ENCODE measurements at places on chromosomes 1 and 21. TPM values are rescaled to one million over a fixed set of nuclear protein-coding genes. Genes with fewer than 3 reads are reported as not detected.

Gene LMX1A
- total RNA-seq = 0.84 TPM

Gene GFI1
- total RNA-seq = 1.3 TPM

Gene RSPO1
- total RNA-seq = not detected

Gene SPATA1
- total RNA-seq = not detected

Gene OVAAL
- not detected for total RNA-seq

Gene AMY1B
- not detected for total RNA-seq

Gene SORT1
- 195 TPM for total RNA-seq

Gene RAB25
- total RNA-seq = not detected

Gene CR1
- total RNA-seq = 9.8 TPM

- H3K4me1 ChIP-seq = no peaks in the 10 kb centered on the region
- no peak overlapping the region for H3K27ac ChIP-seq
- H3K27me3 ChIP-seq = no peaks in the 10 kb centered on the region
- no peak overlapping the region for H3K4me3 ChIP-seq
- DNase-seq = peak; percentile 98
These were observed 9.6 kb downstream of the PROK1 start for GRCh38 chr1:110460253-110461220.

DNA sequence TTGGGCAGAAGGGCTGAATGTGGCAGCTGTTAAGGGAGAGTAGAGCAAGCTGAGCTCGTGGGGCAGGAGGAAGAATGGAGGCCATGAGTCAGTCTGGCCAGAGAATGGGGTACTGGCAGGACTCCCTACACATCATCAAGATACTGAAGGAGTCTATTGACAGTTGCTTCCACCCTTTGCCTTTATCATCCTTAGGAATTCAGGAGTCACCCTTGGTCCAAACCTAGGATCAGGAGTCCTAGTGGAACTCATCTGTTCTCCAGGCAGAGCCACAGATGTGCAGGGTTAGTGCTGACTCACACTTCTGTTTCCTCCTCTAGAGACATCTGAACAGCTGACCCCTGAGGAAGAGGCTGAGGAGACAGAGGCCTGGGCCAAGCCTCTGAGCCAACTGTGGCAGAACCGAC lies 18.7 kb upstream of the ST3GAL3 start:
- H3K4me1 ChIP-seq = no peaks in the 10 kb centered on the region
- no peak overlapping the region for H3K4me3 ChIP-seq
- no peak for DNase-seq

DNA sequence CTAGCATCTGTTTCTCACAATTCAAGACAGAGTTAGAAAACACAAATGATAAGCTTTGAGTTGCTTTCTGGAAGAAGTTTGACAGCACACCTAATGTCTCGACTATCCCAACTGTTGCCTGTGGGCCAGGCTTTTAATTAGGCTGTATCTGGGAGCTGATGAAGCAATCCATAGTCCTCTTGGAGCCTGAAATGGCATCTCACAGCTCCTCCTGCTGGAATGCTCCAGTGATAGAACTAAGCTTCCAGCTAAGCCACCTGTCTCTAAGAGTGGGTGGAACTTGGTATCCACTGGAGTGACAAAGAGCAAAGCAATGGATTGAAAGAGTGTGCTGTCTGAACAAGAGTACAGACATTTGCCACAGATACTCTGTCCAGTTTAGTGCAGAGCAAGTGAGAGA lies 605.3 kb upstream of the NR5A2 start:
- no peak overlapping the region for H3K4me3 ChIP-seq
- H3K4me1 ChIP-seq = no peaks in the 10 kb centered on the region
- no peak for DNase-seq

- H3K27me3 ChIP-seq = no peaks in the 10 kb centered on the region
- H3K4me1 ChIP-seq = no peaks in the 10 kb centered on the region
- no peak overlapping the region for H3K4me3 ChIP-seq
- H3K36me3 ChIP-seq = peaks cover 52% of the 10 kb centered on the region
- no peak for DNase-seq
These were observed 7.4 kb downstream of the IFNAR1 start for GRCh38 chr21:33332143-33332542.

GRCh38 chr1:197896301-197896700 lies 6.1 kb upstream of the C1orf53 start:
- DNase-seq = no peak
- H3K36me3 ChIP-seq = no peaks in the 10 kb centered on the region
- H3K27ac ChIP-seq = no peak overlapping the region
- H3K4me3 ChIP-seq = no peak overlapping the region
- H3K27me3 ChIP-seq = no peaks in the 10 kb centered on the region

- H3K27ac ChIP-seq = peak overlapping the region; percentile 86
- DNase-seq = peak; percentile 5
- H3K27me3 ChIP-seq = no peaks in the 10 kb centered on the region
These were observed 43.2 kb downstream of the C1orf198 start for GRCh38 chr1:230824919-230825721.

- H3K27me3 ChIP-seq = no peaks in the 10 kb centered on the region
- H3K4me3 ChIP-seq = no peak overlapping the region
- no peaks in the 10 kb centered on the region for H3K36me3 ChIP-seq
- H3K4me1 ChIP-seq = peaks cover 18% of the 10 kb centered on the region
- no peak overlapping the region for H3K27ac ChIP-seq
These were observed 321.0 kb downstream of the LTN1 start for GRCh38 chr21:28671549-28672195.

DNA sequence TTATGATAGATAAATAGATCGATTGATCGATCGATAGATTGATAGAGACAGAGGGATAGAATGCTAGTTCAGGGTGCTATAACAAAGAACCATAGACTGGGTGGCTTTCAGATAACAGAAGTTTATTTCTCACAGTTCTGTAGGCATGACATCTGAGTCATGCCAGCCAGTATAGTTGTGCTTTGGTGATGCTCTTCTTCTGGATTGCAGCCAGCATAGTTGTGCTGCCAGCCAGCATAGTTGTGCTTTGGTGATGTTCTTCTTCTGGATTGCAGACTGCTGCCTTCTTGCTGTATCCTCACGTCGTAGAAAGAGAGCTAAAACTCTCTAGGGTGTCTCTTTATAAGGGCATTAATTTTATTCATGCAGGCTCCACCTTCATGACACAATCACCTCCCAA lies 860.8 kb downstream of the BRINP3 start:
- DNase-seq = no peak
- H3K4me1 ChIP-seq = no peaks in the 10 kb centered on the region

- DNase-seq = no peak
- no peaks in the 10 kb centered on the region for H3K36me3 ChIP-seq
- no peaks in the 10 kb centered on the region for H3K4me1 ChIP-seq
- no peak overlapping the region for H3K4me3 ChIP-seq
- no peak overlapping the region for H3K27ac ChIP-seq
These were observed 74.9 kb upstream of the TMPRSS2 start for GRCh38 chr21:41582866-41583265.

GRCh38 chr1:5959087-5959486 lies 33.1 kb downstream of the NPHP4 start:
- H3K27me3 ChIP-seq = no peaks in the 10 kb centered on the region
- no peaks in the 10 kb centered on the region for H3K4me1 ChIP-seq
- H3K27ac ChIP-seq = no peak overlapping the region
- no peak overlapping the region for H3K4me3 ChIP-seq
- no peak for DNase-seq
- peaks cover 86% of the 10 kb centered on the region for H3K36me3 ChIP-seq

DNA sequence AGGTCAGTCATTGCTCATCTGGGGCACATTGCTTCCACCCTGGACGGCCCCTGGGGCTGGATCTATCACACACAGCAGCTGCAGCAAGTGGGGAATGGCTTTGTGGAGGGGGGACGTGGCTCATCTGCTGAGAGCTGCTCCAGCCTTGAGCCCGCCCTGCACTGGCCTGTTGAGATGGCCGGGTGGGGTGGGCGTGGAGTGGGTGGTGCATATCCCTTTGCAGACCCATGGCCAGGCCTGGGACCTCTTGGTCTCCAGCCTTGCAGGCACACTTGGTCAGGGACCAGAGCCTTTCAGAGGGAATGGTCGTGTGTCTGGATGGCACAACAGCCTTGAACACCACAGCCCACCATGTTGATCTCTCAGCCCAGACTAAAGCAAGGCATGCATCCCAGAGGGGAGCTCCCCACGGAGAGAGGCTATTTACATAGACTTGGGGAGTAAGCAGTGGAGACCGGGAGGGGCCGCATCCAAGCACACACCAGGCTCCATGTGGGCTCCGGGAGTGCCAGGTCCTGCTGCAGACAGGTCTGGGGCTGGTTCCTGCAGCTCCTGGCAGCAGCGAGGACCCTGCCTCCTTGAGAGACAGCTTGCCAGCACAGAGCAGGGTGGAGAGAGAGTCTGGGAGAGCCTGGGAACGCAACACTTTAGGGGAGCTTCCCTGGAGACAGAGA lies 52.8 kb upstream of the SELENON start:
- peaks cover 16% of the 10 kb centered on the region for H3K4me1 ChIP-seq
- no peak overlapping the region for H3K27ac ChIP-seq
- H3K27me3 ChIP-seq = no peaks in the 10 kb centered on the region
- H3K4me3 ChIP-seq = no peak overlapping the region
- no peak for DNase-seq
- H3K36me3 ChIP-seq = no peaks in the 10 kb centered on the region

DNA sequence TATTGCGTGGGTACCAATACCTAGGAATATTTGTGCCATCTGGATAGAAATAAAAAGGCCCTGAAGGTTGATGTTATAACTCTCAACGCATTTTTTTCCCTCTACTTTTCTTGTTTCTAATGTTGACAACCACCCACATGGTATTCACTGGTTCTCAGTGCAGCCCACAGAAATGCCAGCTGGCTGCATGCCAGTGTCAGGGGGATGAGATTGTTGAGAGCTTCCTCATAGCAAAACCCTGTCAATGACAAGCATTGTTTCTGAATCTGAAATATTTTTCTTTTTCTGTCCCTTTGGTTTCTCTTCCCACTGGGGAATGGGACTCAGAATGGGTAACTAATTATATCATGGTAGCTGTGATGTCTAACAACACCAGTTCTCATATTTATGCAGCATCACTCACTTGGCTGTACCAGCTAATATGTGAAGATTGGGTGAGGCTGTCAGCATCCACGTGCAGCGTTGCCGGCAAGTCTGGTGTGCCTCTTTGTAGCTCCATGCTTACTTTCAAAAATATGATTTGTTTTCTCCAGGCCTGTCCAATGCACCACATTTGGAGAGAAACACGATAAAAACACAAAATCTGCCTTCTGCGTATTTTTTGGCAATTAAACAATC lies 284.6 kb downstream of the PTBP2 start:
- H3K36me3 ChIP-seq = no peaks in the 10 kb centered on the region
- H3K27ac ChIP-seq = peak overlapping the region; percentile 47
- peaks cover 16% of the 10 kb centered on the region for H3K4me1 ChIP-seq
- peak; percentile 45 for DNase-seq
- no peak overlapping the region for H3K4me3 ChIP-seq

GRCh38 chr1:120178799-120179756 lies 2.8 kb upstream of the SEC22B start:
- no peak overlapping the region for H3K4me3 ChIP-seq
- no peaks in the 10 kb centered on the region for H3K27me3 ChIP-seq
- no peaks in the 10 kb centered on the region for H3K36me3 ChIP-seq
- peak overlapping the region; percentile 67 for H3K27ac ChIP-seq

GRCh38 chr1:110035236-110035752 lies 870 bp downstream of the STRIP1 start:
- peak overlapping the region; percentile 88 for H3K27ac ChIP-seq
- peak overlapping the region; percentile 73 for H3K4me3 ChIP-seq
- peaks cover 13% of the 10 kb centered on the region for H3K36me3 ChIP-seq
- no peak for DNase-seq
- H3K27me3 ChIP-seq = no peaks in the 10 kb centered on the region

DNA sequence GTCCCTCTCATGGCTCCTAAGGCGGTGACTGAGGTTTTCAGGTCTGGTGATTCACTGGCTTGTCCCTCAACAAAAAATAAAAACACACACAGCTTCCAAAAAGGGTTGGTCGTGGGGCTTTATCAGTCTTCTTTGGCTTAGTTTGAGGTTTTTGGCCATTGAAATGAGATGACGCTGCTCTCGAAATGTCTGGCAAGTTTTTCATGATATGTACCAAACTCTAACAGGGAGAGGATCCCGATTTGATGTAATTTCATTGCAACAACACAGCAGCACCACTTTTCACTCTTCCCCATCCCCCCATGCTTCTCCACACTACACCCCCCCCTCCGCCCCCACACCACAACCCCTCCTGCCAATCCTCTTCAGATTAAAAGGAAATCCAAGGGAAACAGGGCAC lies 187.1 kb upstream of the NFIA start:
- no peaks in the 10 kb centered on the region for H3K4me1 ChIP-seq
- DNase-seq = no peak
- H3K36me3 ChIP-seq = no peaks in the 10 kb centered on the region

- peak; percentile 18 for DNase-seq
- no peaks in the 10 kb centered on the region for H3K36me3 ChIP-seq
- no peaks in the 10 kb centered on the region for H3K27me3 ChIP-seq
- H3K4me3 ChIP-seq = no peak overlapping the region
These were observed 47.4 kb upstream of the ENAH start for GRCh38 chr1:225700164-225700821.

DNA sequence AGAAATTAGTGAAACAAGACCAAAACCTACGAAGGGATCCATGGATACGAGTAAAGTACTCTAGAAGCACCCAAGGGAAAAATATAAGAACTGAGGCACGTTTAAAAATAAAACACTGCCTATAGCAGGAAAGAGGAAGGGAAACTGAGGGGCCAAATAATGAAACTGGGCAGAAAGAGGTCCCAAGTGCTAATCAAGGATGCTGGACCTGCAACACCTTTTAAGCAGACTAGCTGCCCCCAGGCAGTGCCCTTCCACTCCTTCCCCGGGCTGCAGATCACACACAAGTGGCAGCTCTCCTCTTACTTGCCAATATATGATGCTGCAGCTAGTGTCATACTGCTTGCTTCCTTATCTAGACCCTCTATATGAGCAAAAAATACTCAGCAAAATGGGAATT lies 7.6 kb upstream of the OTUD7B start:
- no peaks in the 10 kb centered on the region for H3K4me1 ChIP-seq
- no peak overlapping the region for H3K27ac ChIP-seq
- H3K36me3 ChIP-seq = no peaks in the 10 kb centered on the region
- no peak for DNase-seq
- no peaks in the 10 kb centered on the region for H3K27me3 ChIP-seq
- no peak overlapping the region for H3K4me3 ChIP-seq

- no peak overlapping the region for H3K27ac ChIP-seq
- H3K4me3 ChIP-seq = no peak overlapping the region
- H3K36me3 ChIP-seq = peaks cover 5% of the 10 kb centered on the region
- DNase-seq = no peak
These were observed 26.6 kb upstream of the MPZL1 start for GRCh38 chr1:167695147-167695546.

GRCh38 chr1:10080523-10080922 lies 47.8 kb downstream of the UBE4B start:
- H3K36me3 ChIP-seq = peaks cover 23% of the 10 kb centered on the region
- H3K4me1 ChIP-seq = no peaks in the 10 kb centered on the region
- no peak for DNase-seq
- H3K27me3 ChIP-seq = no peaks in the 10 kb centered on the region
- H3K27ac ChIP-seq = no peak overlapping the region

GRCh38 chr21:36887963-36888362 lies 78.5 kb downstream of the HLCS start:
- H3K4me3 ChIP-seq = no peak overlapping the region
- no peaks in the 10 kb centered on the region for H3K36me3 ChIP-seq
- no peak overlapping the region for H3K27ac ChIP-seq

GRCh38 chr21:36542312-36543101 lies 62.6 kb upstream of the CLDN14 start:
- peaks cover 28% of the 10 kb centered on the region for H3K27me3 ChIP-seq
- H3K4me3 ChIP-seq = no peak overlapping the region
- no peak overlapping the region for H3K27ac ChIP-seq
- DNase-seq = no peak
- H3K36me3 ChIP-seq = no peaks in the 10 kb centered on the region

GRCh38 chr21:15112858-15113257 lies 48.1 kb upstream of the NRIP1 start:
- no peaks in the 10 kb centered on the region for H3K4me1 ChIP-seq
- no peak overlapping the region for H3K4me3 ChIP-seq
- no peak overlapping the region for H3K27ac ChIP-seq
- H3K36me3 ChIP-seq = no peaks in the 10 kb centered on the region
- no peak for DNase-seq
- H3K27me3 ChIP-seq = no peaks in the 10 kb centered on the region

Data from tibial nerve (tissue), 4 donors.